Bronchial epithelial cell (primary cell): ENCODE measurements at places on chromosomes 13 and 19. TPM values are rescaled to one million over a fixed set of nuclear protein-coding genes. Genes with fewer than 3 reads are reported as not detected.

Gene FOXA3
- not detected in 2 replicates for total RNA-seq

Gene ZNF878
- total RNA-seq, result 0.13 TPM in 1 of 2 replicates, not detected in the other

Gene ELANE
- not detected in 2 replicates for total RNA-seq

Gene CYP2S1
- total RNA-seq, result 13.3 and 23.4 TPM in 2 replicates

Gene KLF5
- total RNA-seq, result 48.4 and 65.5 TPM in 2 replicates

Gene HSH2D
- 0.26 and 0.38 TPM in 2 replicates for total RNA-seq

Gene CBLC
- total RNA-seq, result 65.0 and 73.7 TPM in 2 replicates

Gene FLT3LG
- total RNA-seq, result not detected in 2 replicates

DNA sequence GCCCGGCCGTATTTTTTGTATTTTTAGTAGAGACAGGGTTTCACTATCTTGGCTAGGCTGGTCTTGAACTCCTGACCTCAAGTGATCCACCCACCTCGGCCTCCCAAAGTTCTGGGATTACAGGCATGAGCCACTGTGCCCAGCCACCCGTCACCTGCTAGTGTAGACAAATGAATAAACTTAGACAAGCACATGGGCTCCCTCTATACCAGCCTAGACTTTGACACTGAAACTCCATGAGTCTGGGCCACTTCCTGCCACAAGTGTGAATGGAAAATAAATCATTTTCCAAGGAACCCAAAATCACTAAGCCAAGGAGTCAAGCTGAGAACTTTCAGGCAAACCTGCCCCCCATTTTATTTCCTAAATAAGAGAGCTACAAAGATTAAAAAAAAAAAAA, 27.0 kb upstream of the TPT1 start:
- peak; percentile 56 for DNase-seq

- no peak for DNase-seq
These were observed 435.9 kb upstream of the SGCG start for GRCh38 chr13:22744688-22745452.

DNA sequence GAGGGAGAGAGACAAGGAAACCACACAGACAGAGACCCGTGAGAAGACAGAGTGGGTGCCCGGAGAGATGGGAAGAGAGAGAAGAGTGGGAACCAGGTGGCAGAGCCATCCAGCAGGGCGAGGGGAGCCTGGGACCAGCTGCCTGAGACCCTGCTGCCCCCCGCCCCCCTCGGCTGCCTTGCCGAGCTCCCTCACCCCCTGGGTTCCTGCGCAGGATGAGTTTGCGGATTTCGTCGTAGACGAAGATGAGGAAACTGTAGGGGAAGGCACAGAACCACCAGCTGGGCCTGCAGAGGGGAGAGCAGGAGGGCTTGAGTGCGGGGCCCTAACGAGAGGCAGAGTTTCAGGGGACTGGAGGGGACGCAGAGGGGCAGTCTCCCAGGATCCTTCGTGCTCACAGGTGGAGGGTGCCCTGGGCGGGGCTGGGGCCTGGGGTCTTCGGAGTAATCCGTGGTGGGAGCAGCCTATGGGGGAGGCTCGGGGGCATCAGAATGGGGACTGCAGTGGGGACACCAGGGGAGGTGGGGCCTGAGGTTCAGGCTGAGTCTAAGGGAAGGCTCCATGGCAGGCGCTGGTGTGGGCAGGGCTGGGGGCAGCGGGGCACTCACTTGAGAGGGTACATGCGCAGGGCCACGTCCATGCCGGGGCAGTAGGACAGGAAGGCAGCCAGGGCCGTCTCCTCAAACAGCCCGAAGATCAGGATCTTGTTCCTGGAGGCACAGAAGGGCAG, 8.1 kb upstream of the RABAC1 start:
- no peak for DNase-seq

DNA sequence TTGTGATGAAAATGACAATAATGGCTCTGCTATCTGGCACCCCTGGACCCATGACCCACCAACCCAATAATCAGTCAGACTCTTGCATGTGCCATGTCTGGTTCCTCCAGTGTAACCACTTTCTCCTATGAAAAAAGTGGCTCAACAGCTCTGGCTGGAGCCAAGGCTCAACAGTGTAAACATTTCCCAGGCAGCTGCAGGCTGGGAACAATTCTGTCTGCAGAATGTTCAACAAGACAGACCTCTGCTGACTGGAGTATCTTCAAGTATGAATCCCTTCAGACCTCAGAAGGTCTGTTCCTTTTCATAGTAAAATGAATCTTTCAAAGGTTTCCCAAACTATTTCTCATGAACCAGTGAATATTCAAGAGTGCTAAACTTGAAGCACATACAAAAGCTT, 410.1 kb upstream of the HTR2A start:
- no peak for DNase-seq

- DNase-seq, result no peak
These were observed 907.9 kb downstream of the PCDH9 start for GRCh38 chr13:66322193-66322740.

GRCh38 chr19:47682939-47683338, 30.3 kb upstream of the EHD2 start:
- DNase-seq, result no peak

GRCh38 chr19:19591133-19591825, 27.2 kb downstream of the PBX4 start:
- DNase-seq, result peak; percentile 99

- DNase-seq, result peak; percentile 64
These were observed 705.7 kb downstream of the SLITRK5 start for GRCh38 chr13:88376760-88377388.

- peak; percentile 94 for DNase-seq
These were observed 67.3 kb downstream of the DOCK9 start for GRCh38 chr13:98910501-98910951.

DNA sequence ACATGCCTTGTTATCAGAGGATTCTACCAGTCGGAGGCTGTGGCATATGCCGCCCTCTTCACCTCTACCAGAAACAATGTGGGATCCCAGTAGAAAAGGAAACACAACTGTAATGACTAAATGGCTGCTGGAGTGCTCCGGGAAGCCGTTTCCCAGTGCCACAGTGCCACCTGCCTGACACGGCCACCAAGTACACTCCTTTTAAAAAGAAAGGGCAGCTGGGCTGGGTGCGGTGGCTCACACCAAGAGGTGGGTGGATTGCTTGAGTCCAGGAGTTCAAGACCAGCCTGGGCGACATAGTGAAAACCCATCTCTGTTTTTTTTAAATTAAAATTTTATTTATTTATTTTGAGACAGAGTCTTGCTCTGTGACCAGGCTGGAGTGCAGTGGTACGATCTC, 67.3 kb downstream of the TRPM4 start:
- DNase-seq, result peak; percentile 42

GRCh38 chr19:40219721-40220276, 1.6 kb upstream of the TTC9B start:
- peak; percentile 90 for DNase-seq

DNA sequence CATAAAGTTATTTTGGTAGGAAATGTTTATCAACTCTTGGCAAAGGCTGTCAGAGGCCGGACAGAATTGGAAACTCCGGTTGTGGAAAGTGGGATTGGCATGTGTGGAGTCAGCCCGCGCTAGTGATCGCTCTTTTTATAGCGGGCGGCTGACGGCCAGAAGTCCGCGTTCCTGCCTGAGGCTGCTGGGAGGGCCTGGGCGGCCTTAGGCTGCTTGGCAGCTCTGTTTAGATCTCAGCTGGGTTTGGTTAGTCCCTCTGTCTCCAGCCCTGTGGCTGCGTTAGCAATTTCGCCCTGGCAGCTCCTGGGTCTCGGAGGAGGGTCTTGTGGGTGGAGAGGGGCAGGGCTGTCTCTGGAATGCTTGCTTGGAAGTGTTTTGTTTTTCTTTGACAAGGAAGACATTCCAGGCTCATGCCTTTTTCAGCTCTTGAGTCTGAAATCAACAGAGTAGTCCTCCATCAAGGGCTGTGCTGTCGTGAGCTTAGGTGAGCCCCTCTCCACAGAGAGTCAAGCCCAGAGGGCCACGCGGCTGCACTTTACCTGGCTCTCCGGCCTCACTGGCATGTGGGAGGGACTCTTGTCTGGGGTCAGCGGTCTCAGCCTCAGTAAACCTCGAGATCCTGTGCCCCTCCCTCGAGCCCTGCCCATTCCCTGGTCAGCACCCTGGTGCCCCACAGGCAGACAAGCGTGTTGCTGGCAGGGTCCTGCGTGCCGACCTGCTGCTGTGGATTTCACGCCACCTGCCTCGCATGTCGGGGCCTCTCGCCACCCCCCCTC, 22.5 kb downstream of the DOT1L start:
- DNase-seq, result no peak

DNA sequence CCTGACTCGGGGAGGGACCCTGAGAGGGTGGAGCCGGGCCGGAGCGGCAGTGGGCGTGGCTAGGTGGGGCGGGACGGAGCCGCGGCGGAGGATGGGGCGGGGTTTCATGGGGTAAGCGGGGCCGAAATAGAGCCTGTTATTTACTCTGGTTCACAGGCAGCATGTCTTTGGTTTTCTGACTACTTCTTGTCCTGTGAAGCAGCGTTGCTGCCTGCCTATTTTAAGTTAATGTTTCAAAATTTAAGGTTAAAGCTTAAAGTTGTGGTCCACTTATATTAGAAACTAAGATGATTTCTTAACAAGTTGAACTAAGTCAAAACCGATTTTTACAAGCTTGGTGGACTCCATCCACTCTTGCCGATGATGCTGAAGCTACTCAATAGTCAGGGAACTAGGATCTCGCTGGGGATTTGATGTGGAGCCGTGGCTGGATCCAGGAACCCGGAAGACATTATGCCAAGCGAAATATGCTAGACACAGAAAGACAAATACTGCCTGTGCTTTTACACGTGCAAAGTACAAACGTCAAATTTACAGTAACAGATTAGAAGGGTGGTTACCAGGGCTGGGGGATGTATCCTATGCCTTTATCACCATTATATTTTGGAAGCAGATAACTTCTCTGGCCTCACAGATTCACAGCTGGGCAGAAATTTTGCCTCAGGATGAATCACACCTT, 433 bp upstream of the ZNF616 start:
- DNase-seq, result no peak

- no peak for DNase-seq
These were observed 101.4 kb downstream of the LACC1 start for GRCh38 chr13:43981091-43981490.
